ENCODE measurements at places on chromosomes 6 and 20. TPM values are rescaled to one million over a fixed set of nuclear protein-coding genes. Genes with fewer than 3 reads are reported as not detected.

The RAB5IF gene
- 180 TPM for polyA plus RNA-seq

The GPX5 gene
- 0.84 TPM for polyA plus RNA-seq

The KHDC3L gene
- polyA plus RNA-seq, result not detected

The LAMA4 gene
- polyA plus RNA-seq, result not detected

The F13A1 gene
- polyA plus RNA-seq, result 0.16 TPM

The MYH7B gene
- polyA plus RNA-seq, result 0.26 TPM

All from CD8-positive, alpha-beta memory T cell (primary cell).